ENCODE measurements at places on chromosomes 3 and 15.
A peak's percentile ranks its signal among the peaks of the same experiment; 100 is the strongest.

GRCh38 chr3:55879901-55880331, 392.8 kb upstream of the WNT5A start:
- peak; percentile 34 for DNase-seq

- DNase-seq = no peak
Observed at GRCh38 chr3:73474619-73475018, 150.1 kb downstream of the PDZRN3 start.

- no peak for DNase-seq
Observed at GRCh38 chr3:86029590-86029989, 961.4 kb downstream of the VGLL3 start.

GRCh38 chr3:22947851-22948250, 255.3 kb upstream of the UBE2E2 start:
- DNase-seq = no peak

DNA sequence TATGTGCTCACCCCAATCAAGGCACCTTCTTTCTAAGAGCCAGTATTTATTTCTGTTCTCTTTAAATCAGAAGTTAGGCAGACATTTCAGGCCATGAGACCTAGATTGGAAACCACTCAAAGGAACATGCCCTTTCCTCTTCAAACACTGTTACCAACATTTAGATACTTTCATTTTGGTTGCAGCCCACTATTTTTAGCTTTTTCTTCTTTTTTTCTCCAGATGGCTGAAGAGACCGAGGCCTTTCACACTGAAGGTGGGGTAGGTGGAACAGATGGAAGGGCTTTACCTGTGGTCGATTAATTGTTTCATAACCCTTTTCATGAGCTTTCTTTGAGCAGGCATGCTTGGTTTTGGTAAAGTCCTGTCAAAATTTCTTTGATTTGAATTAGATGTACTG, 10.9 kb upstream of the LZTFL1 start:
- no peak for DNase-seq

DNA sequence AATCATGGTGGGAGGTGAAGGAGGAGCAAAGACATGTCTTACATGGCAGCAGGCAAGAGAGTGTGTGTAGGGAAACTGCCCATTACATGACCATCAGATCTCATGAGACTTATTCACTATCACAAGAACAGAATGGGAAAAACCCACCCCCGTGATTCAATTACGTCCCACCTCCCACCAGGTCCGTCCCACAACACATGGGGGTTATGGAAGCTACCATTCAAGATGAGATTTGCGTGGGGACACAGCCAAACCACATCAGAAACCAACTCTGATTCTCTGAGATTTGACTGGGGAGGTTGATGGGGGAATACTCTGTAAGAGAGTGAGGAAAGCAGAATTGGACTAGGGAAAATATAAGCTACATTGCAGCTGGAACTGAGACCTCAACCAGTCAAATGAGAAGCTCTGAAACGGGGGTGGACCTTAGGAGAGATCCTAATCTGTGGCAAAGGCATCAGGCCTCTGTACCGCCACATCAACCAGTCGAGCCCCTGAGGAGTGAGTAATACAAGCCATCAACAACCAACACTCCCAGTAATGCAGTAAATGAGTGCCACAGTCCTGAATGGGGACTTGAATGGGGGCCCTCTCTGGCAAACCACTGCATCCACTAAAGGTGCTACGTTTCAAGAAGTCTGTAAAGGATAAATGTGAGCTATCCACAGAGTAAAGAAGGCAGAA, 207.9 kb upstream of the GADL1 start:
- DNase-seq = no peak

- no peak for DNase-seq
Observed at GRCh38 chr3:128412180-128413002, 54.3 kb downstream of the DNAJB8 start.

DNA sequence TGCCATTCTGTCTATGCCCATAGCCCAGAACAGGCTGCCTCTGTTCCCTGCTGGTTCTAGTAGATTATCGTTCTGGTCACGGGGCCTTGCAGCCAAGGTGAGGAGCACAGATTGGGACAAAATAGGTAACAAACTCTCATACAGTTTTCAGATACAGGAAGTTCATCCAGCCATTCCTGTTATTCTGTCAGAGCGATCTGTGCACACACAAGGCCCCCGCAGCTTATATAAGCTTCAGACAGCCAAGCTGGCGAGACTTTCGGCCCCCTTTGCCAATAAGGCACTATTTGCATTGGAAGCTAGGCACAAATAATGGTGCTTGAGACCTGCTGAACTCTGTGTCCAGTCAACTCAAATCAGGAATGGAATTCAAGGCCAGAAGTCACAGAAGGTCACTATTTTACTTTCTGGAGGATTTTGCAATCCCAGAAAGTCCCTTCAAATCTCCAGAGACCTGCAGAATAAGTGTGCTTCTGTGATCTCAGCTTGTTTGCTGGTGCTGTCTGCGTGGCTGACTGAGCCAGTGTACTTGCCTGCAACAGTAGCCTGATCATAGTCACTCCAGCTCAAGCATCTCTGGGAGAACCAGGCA, 69.4 kb downstream of the BFSP2 start:
- no peak for DNase-seq

DNA sequence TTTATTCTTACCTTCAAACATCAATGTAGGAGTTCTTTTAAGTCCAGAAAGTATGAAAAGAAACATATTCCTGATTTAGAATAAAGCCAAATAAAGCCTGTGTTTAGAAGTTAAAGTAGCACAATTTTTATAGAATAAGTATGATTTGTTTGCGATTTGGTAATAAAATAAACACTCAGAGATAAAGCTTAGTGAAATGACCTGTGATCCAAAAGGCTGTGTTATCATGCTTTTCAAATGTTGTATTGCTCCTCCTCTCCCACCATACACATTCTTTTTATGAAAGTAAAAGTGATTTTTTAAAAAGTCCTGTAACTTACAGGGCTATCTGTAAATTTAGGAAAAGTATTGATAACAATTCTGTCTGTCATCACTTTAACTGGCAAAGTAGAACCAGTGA, 138.6 kb upstream of the CGNL1 start:
- no peak for DNase-seq

DNA sequence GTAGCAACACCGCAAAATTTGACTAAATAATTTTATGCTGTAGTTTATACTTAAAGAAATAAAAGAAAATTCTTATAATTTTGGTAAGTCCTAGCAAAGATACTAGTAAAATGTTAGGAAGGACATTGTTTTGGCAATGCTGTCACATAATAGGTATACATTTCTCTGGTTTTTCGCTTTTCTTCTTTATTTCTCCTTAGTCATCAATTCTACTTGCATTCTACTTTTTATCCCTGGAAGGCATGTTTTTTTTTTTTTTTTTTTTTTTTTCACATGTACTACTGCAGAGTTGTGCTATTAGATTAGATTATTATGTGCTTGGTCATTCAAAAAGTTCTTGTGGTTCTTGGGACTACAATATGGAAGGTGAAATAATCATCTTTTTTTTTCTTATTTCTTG, 1421.2 kb downstream of the SI start:
- DNase-seq = no peak

DNA sequence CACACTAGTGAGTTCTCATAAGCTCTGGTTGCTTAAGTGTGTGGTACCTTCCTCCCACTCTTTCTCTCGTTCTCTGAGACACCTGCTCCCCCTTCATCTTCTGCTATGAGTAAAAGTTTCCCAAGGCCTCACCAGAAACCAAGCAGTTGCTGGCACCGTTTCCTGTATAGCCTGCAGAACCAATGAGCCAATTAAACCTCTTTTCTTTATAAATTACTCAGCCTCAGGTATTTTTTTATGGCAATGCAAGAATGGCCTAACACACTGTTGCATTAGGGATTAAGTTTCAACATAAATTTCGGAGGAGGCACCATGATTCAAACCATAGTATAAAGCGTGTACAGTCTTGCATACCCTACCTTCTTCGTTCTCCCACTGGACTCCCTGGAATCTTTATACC, 252.3 kb upstream of the CHRM5 start:
- no peak for DNase-seq

DNA sequence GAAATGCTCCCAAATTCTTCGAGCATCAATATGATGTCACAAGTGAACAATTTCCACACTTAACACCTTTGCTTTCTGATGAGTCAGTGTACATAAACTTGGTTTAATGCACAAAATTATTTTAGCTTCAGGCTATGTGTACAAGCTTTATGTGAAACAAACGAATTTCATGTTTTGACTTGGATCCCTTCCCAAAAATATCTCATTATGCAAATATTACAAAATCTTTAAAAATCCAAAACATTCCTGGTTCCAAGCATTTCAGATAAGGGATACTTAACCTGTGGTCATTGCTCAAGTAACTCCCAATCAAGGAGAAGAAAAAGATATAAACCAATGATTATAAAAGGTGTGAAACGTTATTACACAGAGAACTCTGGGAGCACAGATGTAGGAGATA, 25.2 kb downstream of the RAB5A start:
- DNase-seq = peak; percentile 23

DNA sequence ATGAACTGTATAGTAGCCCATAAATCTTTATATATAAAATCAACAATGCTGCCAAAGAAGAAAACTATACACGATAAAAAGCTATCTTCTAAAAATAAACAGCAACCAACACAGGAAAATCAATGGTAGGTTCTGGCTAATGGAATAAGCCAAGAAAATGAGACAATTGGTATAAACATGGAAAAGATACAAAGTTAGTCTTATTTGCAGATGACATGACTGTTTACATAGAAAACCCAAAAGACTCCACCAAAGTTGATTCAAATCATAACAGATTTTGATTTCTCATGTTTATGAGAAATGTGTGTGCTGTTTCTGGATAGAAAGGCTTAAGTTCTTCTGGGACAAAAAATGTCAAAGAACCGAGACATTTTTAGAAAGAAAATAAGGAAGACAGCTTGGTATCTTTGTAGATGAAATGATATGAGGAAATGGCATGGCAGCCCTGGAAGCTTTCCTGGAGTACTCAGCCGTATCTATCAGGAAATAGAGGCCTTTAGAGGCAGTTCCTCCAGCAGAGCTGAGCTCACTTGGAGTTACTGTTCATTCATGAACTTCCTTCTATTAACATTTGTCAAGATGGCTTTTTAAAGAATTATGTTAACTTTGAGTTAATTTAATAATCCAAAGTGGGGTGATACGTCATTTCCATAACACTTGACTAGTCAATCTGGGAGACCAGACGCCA, 36.7 kb upstream of the VILL start:
- no peak for DNase-seq

GRCh38 chr15:74828835-74829234, 2.4 kb downstream of the CPLX3 start:
- DNase-seq = no peak

GRCh38 chr15:44698641-44699040, 12.5 kb downstream of the PATL2 start:
- no peak for DNase-seq

DNA sequence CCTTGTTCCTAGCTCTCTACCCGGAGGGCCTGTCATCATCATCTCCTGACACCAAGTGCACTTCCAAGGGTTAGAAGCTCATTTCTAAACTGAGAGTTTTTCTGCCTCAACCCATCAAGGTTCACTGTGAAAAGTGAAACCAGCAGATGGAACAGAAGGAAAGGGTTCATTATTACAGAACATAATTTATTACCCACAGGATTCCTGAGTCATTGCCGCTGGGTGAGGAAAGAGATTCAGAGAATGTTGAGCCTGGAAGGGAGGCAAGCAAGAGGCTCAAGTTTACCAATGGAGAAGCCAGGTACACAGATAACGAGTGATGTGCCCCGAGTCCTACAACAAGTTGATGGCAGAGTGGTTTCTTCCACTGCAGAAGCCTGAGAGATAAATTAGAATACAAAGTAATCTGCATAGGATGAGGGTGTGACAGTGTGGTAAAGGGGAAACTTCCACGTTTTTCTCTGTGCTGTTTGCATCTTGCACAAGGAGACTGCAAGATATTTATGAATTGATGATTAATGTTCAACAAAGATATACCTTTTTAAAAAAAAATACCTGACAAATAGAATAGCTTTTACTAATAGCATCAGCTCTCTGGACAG, 80.5 kb upstream of the SETMAR start:
- no peak for DNase-seq

- no peak for DNase-seq
Observed at GRCh38 chr3:70813311-70813710, 500.9 kb upstream of the MDFIC2 start.

- DNase-seq = no peak
Observed at GRCh38 chr3:46324036-46324435, 29.9 kb upstream of the CCR2 start.

DNA sequence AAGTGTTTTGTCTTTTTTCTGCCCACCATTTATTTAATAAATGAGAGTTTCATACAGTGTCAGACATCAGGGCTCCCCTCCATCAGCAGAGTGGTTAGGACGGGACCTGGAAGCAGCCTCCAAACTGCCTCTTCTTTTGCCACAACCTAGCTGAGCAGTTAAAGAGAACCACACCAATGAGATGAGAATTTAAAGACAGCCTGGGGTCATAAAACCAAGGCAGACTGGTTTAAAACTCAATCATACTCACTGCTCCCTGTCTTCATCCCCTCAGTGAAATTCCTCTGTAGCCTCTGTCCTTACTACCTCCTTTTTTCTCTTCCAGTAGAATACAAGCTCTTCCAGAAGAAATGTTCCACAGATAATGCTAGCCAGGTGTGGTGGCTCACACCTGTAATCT, 78.7 kb downstream of the WWTR1 start:
- no peak for DNase-seq

DNA sequence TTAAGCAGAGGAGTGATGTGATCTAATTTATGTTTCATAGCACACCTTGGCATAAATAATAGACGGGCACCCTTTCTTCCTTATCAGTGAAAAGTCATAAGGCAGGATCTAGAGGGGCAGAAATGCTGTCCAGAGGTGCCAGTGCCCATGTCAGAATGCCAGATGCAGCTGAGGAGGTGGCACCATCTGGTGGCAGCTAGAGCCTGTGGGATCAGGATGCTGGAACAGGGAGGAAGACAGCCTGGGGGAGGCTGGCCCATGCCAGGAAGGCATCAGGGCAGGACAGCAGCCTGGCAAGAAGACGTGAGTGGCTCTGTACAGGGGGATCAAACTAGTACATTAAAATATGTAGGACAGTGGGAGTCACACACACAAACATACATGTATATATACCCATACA, 16.5 kb downstream of the MYH15 start:
- no peak for DNase-seq

DNA sequence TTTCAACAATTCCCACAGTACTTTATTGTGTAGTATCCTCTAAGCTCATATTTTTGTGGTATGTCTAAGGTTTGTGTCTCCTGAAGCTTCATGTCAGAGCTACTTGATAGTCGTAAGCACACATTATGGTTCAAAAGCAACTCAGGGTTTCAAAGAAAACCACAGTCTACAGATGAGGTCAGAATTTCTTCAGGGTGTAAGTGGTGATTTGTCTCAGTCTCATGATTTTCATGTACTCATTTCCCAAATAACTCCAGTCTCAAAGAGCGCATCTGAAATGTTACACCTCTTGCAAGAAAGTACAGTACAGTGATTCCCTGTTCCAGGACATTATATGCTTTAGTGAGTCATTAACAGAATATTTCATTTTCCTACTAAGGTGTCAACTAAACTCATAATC, 47.5 kb upstream of the SSR3 start:
- peak; percentile 20 for DNase-seq

Measured in HCEC 1CT (cell line).